Activated CD8-positive, alpha-beta T cell treated with anti-CD3 and anti-CD28 coated beads for 36 hours (primary cell): ENCODE measurements at places on chromosomes 5 and 9.

- DNase-seq: peak; percentile 28
These were observed 8.1 kb downstream of the TNFAIP8 start for GRCh38 chr5:119363936-119364335.

- DNase-seq: no peak
These were observed 942 bp upstream of the NRG2 start for GRCh38 chr5:140044041-140044440.

GRCh38 chr5:126395198-126395597, 28.0 kb upstream of the GRAMD2B start:
- no peak for DNase-seq

DNA sequence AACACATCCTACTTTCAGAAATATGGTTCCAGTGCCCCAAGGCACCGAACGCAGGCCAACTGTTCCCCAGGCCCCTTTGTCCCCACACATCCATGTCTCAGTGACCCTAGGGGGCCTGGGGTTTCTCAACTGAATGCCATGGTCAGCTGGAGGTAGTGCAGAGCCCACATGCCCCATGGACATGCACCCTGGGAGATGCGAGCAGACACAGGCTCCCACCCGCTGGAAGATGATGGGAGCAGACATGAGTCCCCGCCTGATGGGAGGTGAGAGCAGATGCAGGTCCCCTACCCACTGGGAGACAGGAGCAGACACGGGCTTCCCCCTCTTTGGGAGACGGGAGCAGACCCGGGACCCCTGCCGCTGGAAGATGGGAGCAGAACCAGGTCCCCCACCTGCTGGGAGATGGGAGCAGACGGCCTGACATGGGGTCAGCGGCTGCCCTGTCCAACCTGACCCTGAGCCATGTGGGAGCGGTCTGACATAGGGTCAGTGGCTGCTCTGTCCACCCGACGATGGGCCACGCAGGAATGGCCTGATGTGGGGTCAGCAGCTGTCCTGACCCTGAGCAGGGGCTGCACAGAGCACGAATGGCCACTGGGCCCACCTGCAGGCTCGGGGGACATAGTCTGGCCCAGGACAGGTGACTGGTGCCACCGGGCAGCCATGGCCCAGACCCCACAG, 18.4 kb downstream of the ZDHHC11B start:
- no peak for DNase-seq

DNA sequence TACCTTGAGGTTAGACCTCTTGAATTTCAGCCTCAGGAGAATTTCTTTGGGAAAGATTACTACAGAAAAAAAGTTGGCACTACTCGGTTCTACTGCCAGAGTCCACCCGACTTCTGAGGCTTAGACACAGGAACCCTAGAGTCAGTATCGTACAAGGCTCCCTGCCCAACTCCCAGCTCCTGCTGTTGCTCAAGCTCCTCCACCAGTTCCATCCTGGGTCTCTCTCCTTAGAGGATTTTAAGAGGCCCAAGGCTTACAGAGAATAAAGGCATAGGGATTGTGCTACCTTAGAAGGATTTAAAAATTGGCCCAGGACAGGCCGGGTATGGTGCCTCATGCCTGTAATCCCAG, 29.0 kb upstream of the SSBP2 start:
- DNase-seq: peak; percentile 7

DNA sequence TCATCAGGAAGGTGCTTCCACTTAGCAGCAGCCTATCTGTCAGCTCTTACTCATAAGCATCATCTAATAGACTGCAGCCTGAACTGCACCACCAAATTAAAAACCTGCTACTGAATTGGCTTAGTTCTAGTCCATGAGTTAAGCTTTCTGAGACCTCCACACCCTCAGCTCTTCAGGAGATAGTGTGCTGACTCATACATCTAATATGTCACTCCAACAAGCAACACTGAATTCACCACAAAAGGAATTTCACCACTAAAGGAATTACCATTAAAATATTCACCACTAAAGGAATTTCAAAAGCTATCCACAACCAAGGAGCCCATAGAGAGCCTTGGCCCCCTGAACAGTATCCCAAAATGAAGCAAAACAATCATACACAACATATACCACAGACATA, 418.5 kb upstream of the RORB start:
- DNase-seq: no peak

- no peak for DNase-seq
These were observed 31.0 kb upstream of the MEGF9 start for GRCh38 chr9:120745278-120745677.

GRCh38 chr5:137399911-137400310, 99.2 kb downstream of the SPOCK1 start:
- DNase-seq: no peak

DNA sequence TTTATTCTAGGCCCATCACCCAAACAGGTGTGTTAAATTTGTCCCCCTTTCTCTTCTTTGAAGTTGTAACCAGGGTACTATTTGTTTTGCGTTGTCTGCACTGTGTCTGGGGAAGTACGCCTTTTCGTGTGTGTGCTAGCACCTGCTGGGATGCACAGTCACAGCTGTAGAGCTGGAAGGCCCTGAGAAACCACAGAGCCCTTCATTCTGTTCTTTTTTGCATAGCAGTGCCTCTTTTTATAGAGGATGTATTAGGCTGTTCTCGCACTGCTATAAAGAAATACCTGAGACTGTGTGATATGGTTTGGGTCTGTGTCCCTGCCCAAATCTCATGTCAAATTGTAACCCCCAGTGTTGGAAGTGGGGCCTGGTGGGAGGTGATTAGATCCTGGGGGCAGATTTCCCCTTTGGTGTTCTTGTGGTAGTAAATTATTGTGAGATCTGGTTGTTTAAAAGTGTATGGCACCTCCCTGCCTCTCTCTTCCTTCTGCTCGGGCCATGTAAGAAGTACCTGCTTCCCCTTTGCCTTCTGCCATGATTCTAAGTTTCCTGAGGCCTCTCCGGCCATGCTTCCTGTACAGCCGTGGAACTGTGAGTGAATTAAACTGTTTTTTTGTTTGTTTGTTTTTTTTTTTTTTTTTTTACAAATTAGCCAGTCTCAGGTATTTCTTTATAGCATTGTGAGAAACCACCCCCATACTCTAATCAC, 14.0 kb downstream of the SEC61B start:
- DNase-seq: peak; percentile 64

GRCh38 chr5:126837906-126838539, 61.1 kb downstream of the LMNB1 start:
- no peak for DNase-seq

DNA sequence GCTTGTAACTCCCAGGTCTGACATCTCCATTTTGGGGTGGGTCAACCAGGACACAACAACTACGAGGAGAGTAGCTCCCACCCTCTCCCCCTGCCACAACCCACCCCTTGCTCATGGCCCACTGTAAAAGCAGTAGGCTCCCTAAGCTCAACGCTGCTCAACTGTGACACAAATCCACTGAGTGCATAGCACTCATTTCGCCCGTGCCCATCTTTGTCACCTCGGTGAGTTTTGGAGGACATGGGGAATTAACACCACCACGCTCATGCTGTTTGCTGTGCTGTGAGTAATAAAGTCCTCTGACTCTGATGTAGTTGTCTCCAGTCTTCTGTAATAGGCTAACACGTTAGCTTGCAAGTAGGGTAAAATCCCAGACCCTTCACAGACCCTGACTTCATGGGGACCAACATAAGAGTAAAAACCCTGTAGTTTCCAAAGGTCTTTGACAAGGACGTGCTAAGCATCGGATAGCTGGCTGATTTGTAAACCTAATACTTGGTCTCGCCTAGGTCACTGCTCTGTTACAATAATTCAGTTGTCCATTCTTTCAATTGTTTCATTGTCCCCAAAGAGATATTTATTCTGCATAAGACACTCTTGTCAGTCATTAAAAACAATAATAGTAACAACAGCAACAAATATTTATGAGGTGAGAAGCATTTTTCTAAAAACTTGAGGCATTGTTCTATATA, 7.7 kb downstream of the PLGRKT start:
- no peak for DNase-seq

GRCh38 chr9:8780386-8780785, 980.8 kb upstream of the DMAC1 start:
- no peak for DNase-seq

DNA sequence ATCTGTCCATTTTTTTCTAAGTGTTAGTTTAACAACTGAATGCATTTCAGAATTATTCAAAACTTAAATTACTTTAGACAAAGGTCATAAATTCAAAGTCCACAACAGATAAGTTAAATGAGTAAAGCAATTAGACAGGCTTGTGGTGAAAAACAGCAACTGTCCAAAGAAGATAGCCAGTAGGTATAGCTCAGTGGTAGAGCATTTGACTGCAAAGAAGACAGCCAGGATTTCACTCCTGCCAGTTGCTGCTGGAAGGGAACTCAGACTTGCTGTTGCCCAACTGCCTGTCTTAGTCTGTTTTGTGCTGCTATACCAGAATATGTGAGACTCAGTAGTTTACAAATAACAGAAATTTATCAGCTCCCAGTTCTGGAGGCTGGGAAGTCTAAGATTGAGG, 10.0 kb downstream of the FANCC start:
- DNase-seq: no peak

- no peak for DNase-seq
These were observed 127.3 kb upstream of the GRHPR start for GRCh38 chr9:37295178-37295577.

- DNase-seq: no peak
These were observed 47.1 kb downstream of the COL27A1 start for GRCh38 chr9:114202396-114202795.

DNA sequence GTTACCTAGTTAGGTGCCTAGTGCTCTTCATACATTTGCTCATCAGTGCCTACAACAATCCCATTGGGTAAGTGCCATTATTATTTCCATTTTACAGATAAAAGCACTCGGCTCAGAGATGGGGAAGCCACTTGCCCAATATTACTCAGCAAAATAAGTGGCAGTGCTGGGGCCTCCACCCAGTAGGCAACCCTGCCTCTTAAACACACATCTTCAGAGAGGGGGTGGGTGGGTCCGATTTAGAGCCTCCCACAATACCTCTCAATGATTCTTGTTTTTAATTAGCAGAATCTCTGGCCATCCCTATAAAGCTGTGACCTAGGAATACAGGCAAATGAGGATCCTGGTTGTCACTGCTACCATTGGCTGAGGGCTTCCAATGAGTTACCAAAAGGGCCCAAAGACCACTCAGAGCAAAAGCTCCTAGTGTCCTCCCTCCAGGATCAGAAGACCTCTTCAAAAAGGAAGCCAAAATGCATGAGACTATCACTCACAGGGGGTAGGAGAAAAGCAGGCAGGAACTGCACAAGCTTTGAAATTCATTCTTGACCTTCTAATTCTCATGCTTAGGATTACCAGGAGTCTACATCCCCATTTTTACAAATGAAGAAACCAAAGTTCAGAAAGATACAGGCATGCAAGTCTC, 36.1 kb upstream of the UBE2D2 start:
- no peak for DNase-seq

DNA sequence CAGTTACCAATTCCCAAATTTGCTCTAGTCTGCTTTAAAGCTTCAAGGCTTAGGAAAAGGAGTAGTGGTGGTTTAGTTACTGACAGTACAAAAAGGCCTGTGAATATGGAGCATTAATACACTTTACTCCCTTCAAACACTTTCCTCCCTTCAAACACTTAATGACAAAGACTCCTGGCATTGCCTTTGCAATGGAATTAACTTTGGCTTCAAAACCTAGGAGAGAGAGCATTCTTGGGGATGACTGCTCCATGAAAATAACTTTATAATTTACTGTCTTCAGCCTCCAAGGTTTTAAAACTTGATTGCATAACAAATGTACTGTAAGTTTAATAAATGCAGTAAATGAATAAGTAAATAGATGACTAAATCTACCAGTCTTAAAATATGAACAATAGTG, 185.6 kb downstream of the TRPM3 start:
- DNase-seq: no peak

- DNase-seq: no peak
These were observed 187.1 kb downstream of the EDIL3 start for GRCh38 chr5:84197538-84197937.

GRCh38 chr5:74201334-74202081, 439.0 kb downstream of the ENC1 start:
- DNase-seq: peak; percentile 5

DNA sequence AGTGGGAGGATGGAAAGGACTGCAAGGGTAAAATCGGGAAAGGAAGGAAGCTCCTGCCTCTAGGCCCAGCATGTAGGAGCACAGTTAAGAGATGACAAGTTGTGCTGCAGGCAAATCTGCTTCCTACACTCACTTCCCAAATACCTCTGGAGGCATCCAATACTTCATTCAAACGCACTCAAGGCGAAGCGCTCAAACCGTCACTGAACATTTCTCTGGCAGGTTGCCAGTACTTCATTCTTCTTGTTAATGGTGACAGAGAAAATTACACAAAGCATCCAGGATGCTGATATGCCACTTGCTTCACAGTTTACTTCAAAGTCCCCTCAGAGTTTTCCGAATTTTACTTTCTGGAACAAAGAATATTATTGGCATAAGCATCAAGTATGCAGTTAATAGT, 59.8 kb downstream of the NREP start:
- no peak for DNase-seq

DNA sequence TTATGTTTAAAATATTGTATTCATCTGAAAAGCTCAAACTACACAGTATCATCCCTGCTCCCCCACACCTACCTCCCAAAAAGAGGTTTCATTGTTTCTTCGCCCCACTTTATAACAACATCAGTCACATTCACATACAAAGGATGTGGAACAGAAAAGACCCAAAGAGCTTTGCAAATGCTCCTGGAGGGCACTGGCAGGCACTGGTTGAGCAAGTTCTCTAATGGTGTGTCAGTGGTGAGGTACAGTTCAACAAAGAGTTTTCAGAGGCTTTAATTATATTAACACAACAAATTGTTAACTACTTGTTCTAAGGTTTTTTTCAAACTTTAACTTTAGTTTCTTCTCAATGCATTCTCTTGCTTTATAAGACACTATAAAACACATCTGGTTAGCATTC, 54.1 kb upstream of the ECM2 start:
- no peak for DNase-seq

GRCh38 chr5:2538169-2538568, 213.3 kb downstream of the IRX2 start:
- DNase-seq: peak; percentile 8

GRCh38 chr5:127898551-127899213, 184.9 kb upstream of the SLC12A2 start:
- DNase-seq: peak; percentile 41

DNA sequence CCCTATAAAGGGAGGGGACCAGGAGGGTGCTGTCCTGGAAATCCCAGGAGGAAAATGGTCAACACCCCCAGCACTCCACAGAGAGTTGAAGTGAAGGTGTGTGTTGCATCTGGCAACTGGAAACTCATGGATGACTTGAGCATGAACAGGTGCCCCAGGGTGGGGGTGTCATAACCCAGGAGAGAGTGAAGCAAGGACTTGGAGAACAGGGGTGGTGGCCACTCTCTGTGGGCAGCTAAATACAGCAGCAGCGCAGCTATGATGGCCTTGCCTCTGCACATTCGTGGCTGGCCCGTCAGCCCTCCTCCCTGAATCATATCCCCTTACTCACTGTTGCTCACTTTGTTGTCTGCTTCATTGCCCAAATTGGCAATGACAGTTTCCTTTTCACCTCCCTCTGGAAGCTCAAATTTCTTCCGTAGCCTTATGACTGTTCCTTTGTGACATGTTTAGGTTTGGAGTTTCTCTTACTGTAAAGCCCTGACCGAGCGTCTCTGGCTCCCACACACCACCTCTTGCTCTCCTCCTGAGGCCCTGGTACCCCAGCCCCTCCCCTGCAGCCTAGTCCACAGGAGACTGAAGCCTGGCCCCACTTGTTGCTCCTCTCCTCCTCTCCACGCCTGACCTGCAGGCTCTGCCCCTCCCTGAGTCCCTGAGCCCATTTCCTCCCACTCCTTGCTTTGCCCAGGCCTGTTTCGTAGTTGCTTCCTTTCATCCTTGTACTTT, 185.8 kb downstream of the CD180 start:
- no peak for DNase-seq
